ENCODE measurements at places on chromosomes 5 and 9.

DNA sequence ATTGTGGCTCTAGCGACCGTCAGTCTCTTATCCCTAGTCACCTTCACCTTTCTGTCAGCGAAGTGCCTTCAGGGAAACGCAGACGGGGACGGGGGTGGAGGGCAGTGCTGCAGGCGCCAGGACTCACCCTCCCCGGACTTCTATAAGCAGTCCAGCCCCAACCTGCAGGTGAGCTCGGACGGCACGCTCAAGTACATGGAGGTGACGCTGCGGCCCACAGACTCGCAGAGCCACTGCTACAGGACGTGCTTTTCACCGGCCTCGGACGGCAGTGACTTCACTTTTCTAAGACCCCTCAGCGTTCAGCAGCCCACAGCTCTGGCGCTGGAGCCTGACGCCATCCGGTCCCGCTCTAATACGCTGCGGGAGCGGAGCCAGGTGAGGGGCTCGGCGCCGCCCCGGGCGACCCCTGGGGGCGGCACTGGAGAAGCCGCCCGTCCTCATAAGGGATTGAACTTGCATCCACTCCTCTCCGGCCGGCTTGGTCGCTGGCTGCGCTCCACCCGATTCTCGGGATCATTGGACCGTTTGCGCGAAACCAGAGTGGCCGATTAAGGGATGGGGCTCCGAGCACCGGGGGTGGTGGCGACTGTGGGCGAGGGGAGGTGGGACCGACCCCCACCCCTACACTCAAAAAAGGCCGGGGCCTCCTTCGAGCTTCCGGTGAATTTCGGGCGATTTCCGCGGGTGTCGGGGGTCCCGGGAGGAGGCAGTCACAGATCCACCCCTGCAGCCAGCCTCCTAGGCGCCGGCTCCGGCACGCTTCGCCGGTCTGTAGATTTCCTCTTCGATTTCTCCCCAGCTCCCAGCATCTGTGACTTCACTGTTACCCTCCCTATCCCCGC, 2.7 kb downstream of the PCDHGC5 start:
- DNase-seq, result no peak

DNA sequence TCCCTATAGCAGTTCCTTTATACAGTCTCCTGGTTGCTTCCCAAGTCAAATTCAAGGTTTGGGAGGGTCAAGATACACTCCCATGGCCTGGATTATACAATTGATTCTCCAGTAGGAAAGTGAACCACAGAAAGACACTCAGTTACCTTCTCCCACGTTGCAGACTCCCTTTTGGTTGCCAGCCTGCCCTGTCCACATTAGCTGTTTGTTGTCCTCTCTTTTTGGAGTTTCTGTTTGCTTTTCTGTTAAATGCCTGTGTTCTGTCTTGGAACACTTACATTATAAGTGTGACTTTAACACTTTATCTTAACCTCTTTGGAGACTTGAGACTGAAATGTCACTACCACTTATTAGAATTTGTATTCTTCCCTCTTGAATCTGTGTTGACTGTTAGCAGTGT, 30.3 kb downstream of the COMMD10 start:
- DNase-seq, result no peak

- no peak for DNase-seq
Observed at GRCh38 chr9:129328355-129329042, 150.4 kb upstream of the IER5L start.

DNA sequence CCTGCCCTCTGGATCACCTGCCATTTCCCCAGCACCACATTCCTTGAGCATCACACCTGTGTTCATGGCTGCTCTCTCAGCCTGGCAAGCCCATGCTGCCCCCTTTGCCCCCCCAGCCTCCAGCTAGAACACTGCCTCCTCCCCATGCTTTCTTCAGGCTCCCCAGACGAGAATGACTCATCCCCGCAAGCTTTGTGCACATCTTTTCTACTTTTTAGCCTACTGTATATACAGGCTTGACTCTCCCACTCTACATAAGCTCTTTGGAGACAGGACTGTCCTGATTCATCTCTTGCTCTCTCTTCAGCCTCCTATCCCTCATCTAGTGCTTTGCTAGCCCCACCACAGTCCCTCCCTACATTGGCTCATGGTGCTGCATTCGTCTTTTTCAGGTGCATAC, 19.9 kb upstream of the GLIPR2 start:
- no peak for DNase-seq

GRCh38 chr5:172903790-172904189, 55.4 kb upstream of the RPL26L1 start:
- DNase-seq, result no peak

DNA sequence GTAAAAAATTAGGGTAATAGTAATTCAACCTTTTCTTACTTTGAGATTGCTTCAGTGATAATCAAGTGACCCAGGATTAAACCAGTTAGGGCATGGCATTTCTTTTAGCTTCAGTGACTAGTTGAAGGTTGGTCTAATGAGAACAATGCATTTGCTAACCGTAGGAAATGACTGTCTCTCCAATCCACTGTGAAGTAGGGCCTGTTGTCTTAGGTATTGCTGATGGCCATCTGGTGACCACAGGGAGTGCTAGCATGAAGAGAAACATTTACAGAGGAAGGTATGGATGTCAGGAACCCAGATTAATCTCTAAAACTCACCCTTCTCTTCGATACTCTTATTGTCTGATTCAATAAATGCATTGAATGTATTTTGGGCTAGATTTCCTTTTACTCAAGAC, 535.9 kb upstream of the SEMA6A start:
- DNase-seq, result no peak

- no peak for DNase-seq
Observed at GRCh38 chr9:88898039-88898720, 93.1 kb upstream of the S1PR3 start.

- no peak for DNase-seq
Observed at GRCh38 chr9:122425087-122425486, 52.6 kb downstream of the OR1J1 start.

- no peak for DNase-seq
Observed at GRCh38 chr9:86202338-86202882, 57.0 kb downstream of the C9orf153 start.

DNA sequence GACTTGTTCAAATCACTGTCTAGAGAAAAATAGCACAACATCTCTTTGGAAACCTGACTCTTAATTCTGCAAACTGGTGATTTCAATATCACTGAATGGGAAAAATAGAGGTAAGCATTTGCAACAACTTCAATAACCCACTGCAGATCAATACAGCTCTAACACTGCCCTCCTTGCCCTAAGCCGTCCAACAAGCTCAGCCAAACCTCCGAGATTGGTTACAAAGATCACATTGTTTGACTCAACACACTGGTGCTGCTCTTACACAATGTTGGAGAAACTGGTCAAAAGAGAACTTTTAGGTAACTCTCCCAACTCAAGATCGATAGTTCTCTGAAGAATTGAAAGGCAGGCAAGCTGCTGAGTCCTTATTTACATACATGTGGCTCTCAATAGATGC, 150.4 kb downstream of the SPOCK1 start:
- no peak for DNase-seq

GRCh38 chr9:91818647-91819403, 131.2 kb downstream of the ROR2 start:
- no peak for DNase-seq

DNA sequence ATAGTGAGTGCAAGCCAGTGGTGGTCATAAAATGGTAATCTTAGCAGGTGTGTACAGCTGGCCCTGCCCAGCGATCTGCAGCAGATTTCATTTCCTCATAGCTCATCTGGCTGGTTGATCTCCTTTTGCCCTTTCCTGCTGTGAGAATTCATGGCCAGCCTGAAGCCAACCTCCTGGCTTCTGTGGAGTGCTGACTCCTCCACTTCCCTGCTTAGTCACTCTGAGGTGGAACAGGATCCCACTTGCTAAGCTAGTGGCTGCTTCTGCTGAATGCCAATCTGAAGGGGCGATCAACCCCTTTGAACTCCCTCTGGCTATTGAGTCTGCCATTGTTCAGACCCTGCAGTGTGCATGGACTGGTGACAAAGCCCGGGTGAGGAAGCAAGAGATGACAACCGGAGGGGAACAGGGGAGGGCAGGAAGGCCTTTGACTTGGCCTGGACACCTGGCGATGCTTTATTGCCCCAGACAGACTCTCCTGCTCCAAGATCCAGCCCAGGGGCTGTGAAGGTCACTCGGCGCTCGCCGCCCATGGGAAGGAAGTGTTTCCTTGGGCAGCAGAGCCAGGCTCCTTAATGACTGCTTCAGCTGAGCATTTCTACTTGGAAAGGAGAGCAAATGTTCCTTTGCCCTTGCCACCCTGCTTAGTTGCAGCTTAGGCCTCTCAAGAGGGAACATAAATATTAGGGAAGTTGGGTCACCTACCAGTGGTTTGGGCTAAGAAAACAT, 341.1 kb downstream of the ZSWIM6 start:
- no peak for DNase-seq
